Stimulated activated CD4-positive, alpha-beta T cell treated with anti-CD3 and anti-CD28 coated beads, Interleukin-4, amount 100 ng/mL, for 24 hours (primary cell): ENCODE measurements at places on chromosomes 13 and 19.
A peak's percentile ranks its signal among the peaks of the same experiment; 100 is the strongest.

DNA sequence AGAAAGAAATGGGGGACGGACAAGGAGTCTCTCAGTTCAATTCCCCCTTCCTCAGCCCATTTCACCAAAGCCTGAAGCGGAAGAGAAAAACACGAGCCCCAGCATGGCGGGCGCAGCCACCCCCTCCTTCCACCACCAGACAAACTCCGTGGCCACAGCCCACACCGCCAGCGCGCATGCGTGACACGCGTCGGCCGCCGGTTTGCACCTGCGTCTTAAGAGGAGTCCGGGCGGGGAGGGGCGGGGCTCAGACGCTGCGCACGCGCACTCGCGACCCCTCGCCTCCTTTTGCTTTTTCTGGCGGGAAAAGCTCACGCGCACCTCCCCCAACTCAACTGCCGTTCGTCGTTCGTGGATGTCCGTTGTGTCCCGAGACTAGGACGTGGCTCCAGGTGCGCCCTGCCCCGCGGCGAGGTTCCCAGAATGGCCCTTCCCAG, at the start of gene KASH5:
TSS of gene KASH5 (plus strand) at position 314 of the 437 bp plus-strand sequence. CDS start 2,635 bp downstream, outside the sequence.
- DNase-seq = peak; percentile 79

- no peak for DNase-seq
Observed at GRCh38 chr19:54427586-54427985, 12.3 kb downstream of the TTYH1 start.

- no peak for DNase-seq
Observed at GRCh38 chr19:11113140-11113708, 24.0 kb downstream of the LDLR start.

- DNase-seq = no peak
Observed at GRCh38 chr13:27973291-27973690, 4.2 kb upstream of the CDX2 start.
